Mesothelial cell of epicardium (in vitro differentiated cells): ENCODE measurements at places on chromosomes 16 and 17. TPM values are rescaled to one million over a fixed set of nuclear protein-coding genes. Genes with fewer than 3 reads are reported as not detected.

KRTAP9-4 gene
- total RNA-seq = not detected in 3 replicates

B3GNT9 gene
- total RNA-seq = 20.1 to 21.4 TPM (median 20.6 TPM) in 3 replicates

NAGPA gene
- 12.6 to 16.9 TPM (median 15.6 TPM) in 3 replicates for total RNA-seq

PPM1E gene
- total RNA-seq = 0.31 to 0.32 TPM (median 0.31 TPM) in 3 replicates

LPO gene
- 0.16 to 0.29 TPM (median 0.27 TPM) in 3 replicates for total RNA-seq

DNA sequence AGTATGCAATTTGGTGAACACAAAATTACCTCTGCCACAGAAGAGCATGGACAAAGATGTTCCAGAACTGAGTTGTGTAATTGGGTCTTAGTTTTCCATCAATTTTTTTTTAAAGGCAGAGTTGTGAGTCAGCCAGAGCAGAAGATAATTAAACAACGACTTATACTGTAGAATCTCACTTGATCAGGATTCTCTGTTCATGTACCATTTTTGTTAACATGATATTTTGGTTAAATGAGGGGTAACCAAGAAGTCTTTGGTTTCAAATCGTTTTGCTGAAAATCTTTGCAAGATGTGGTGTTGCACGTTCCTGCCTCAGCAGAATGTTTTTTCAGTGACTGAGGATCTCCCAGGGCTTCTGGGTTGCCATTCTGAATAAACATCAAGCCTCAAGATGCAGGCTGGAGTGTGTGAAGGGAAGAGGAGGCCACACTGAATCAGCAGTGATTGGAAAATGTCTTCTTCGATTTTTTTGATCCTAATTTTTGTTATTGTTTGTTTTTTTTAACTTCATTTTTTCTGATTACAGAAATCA, 232.6 kb upstream of the IRX3 start:
- peaks cover under 1% of the 10 kb centered on the region for H3K27me3 ChIP-seq
- no peak for DNase-seq
- no peaks in the 10 kb centered on the region for H3K36me3 ChIP-seq
- no peak overlapping the region for H3K4me3 ChIP-seq
- H3K4me1 ChIP-seq = no peaks in the 10 kb centered on the region
- H3K27ac ChIP-seq = no peak overlapping the region

DNA sequence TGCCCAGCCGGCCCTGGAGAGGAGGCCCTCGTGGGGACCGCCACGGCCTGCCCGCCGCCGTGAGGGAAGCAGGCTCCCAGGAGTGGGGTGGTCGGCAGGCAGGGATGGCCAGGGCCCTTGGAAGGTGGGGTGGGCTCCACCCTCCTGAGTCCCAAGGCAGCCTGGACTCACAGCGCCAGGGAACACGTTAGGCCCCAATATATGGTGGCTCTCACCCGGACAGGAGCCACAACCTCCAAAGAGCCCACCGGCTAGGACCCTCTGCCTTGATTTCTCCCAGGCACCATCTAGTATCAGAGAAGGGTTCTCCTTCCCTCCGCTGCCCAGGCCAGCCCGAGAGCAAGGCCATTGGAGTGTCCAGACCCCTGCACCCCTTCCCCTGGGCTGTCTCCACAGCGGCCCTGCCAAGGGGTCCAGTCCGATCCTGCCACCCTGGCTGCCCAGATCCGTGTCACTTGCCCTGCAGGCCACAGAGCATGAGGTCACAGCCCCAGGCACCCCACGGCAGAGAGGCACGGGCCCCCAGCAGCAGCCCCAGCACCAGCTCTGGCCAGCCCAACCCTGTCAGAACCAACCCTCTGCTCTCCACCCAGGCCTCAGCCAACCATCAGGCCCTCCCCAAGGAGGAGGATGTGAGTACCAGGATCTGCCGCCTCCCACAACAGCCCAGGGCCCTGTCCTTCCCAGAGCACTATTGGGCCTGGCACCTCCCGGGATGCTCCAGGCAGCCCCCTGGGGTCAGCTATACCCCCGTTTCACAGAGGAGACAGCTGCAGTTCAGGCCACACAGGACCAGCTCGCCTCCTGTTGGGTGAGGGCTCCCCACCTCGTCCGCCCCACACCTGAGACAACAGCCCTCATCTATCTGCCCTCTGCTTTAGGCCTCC, 1.1 kb upstream of the AXIN1 start:
- peaks cover 4% of the 10 kb centered on the region for H3K36me3 ChIP-seq
- H3K4me3 ChIP-seq = peak overlapping the region; percentile 50
- peaks cover 9% of the 10 kb centered on the region for H3K4me1 ChIP-seq
- peak overlapping the region; percentile 2 for H3K27ac ChIP-seq
- H3K27me3 ChIP-seq = no peaks in the 10 kb centered on the region
- no peak for DNase-seq

- no peak overlapping the region for H3K27ac ChIP-seq
- no peak overlapping the region for H3K4me3 ChIP-seq
- no peaks in the 10 kb centered on the region for H3K4me1 ChIP-seq
- no peaks in the 10 kb centered on the region for H3K27me3 ChIP-seq
- no peak for DNase-seq
- peaks cover 54% of the 10 kb centered on the region for H3K36me3 ChIP-seq
These were observed 31.3 kb downstream of the MARF1 start for GRCh38 chr16:15611610-15612009.
